Brain (organoid and tissue), 16 donors: ENCODE measurements at places on chromosomes 2 and 18.
A peak's percentile ranks its signal among the peaks of the same experiment; 100 is the strongest.

GRCh38 chr2:151029406-151030157 lies 232.1 kb downstream of the RBM43 start:
- DNase-seq = no peak

DNA sequence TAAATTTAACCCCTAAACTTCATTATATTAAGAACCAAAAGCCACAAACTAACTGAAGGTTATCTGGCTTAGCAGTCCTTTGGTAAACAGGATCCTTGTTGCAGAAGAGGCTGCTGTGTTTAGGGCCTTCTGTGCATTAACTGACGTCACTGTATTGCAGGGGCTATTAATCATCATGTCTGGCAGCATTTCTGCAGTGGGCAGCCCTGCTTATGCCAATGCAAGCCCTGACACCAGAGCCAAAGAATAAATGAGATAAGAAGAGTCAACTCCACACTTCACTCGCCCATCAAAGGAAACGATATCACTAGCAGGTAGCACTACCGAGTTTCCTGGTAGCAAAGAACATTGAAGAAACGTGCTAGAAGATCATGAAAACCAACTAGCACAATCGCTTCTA lies 110.6 kb downstream of the PLEKHM3 start:
- DNase-seq = no peak

DNA sequence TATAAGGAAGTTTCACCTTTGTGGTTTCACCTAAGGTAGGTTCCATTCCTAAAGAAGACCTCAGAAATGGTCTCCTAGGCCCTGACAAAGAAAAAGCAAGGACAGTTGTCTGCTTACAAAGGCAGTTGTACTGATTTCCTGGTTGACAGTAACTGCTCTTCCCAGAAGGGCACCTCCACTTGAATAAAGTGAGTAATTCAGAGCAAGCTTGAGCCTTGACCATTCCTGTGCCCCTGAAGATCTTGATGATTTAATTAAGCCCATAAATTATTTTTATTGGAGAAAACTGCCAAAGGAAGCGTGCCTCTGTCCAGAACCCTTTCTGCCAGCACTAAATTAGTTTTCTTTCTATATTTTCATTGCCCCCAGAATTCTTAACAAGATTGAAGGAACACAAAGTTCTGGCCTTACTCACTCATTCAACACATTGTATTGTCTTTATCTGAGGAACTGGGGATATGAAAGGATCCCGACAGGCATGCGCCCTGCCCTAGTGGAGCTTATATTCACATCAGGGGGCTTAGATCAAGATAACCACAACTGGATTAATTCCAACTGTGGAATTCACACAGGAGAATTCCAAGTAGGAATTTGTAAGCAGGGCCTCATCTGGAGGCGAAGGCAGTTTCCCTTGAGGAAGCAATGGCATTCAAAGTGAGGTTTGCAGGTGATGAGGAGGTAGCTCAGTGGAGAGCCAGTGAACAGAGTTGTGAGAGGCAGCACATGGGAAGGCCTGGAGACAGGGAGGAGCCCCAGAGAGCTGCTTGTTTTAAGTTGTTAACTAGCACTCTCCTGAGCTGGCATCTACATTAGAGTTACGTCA lies 21.2 kb downstream of the PTRHD1 start:
- DNase-seq = no peak

DNA sequence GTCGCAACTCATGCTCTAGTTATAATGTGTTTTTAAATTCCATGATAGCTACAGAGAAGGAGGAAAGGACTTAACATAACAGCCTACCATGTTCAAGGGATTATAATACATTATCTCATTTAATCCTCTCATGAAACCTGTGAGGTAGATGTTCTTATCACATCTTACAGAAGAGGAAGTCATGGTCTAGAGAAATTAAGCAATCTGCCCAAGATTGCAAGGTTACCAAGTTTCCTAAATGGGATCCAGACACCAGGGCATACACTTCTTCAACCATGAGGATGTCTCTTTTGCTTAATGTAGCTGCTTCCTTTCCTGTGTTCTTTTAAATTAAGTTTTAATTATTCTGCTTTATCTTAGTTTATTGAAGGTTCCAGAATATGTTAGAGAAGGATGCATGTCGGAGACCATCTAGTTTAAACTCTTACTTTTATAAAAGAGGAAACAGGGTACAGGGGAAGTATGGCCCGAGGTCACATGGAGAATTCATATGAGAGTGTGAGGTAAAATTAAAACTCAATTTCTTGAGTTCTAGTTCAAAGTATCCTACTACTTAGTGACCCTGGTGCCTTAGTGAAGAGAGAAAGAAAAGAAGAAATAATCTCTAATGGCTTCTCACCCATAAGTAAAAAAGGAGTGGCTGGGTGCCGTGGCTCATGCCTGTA lies 3.6 kb upstream of the IL1A start:
- no peak for DNase-seq

GRCh38 chr18:33652635-33653034 lies 74.6 kb downstream of the ASXL3 start:
- peak; percentile 62 for DNase-seq

DNA sequence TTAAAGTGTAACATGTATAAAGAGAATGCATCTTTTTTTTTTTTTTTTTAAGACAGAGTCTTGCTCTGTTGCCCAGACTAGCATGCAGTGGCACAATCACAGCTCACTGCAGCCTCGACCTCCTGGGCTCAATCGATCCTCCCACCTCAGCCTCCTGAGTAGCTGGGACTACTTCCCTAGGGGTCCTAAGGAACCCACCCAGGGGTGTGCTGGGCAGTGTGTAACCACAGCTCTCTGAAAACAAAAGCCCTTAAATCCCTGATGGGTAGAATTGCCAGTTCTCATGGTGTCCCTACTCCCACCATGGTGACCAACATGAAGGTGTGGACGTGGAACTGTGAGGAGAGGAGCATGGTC lies 105.6 kb upstream of the ST3GAL5 start:
- no peak for DNase-seq

DNA sequence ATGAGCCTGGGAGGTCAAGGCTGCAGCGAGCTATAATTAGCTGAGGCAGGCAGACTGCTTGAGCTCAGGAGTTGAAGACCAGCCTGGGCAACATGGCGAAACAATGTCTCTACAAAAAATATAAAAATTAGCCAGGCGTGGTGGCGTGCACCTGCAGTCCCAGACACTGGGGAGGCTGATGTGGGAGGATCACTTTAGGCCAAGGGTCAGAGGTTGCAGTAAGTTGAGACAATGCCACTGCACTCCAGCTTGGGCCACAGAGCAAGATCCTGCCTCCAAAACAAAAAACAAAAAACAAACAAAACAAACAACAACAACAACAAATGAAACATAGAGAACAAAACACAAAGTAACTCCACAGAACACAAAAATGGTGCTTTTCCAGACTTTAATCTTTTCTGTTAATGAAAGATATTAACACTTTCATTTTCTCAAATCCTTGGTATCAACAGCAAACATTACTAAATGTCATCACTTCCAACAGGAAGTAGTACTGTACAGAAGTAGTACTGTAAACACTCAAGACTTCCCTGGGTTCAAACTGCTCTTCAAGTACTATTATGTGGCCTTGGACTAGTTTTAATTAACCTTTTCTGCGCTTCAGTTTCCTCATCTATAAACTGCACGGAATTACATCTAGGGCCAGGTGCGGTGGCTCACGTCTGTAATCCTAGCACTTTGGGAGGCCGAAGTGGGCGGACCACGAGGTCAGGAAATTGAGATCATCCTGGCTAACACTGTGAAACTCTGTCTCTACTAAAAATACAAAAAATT lies 27.9 kb downstream of the PUM2 start:
- no peak for DNase-seq

- no peak for DNase-seq
Observed at GRCh38 chr18:36212301-36213171, 25.2 kb downstream of the MOCOS start.
